Activated T-helper 17 cell treated with anti-CD3 and anti-CD28 coated beads, Interleukin-2, amount 50 U/mL, for 72 hours (primary cell): ENCODE measurements at places on chromosomes 4 and X. TPM values are rescaled to one million over a fixed set of nuclear protein-coding genes. Genes with fewer than 3 reads are reported as not detected.

The PRDM5 gene
- 0.52 TPM for total RNA-seq

The GASK1B gene
- not detected for total RNA-seq

The ACTRT1 gene
- not detected for total RNA-seq

The KIF4A gene
- total RNA-seq: 25.4 TPM

The TAPT1 gene
- total RNA-seq: 27.4 TPM

The CNGA2 gene
- not detected for total RNA-seq

The ANKRD50 gene
- total RNA-seq: 0.80 TPM

The TTC29 gene
- total RNA-seq: not detected

The SLC30A9 gene
- 45.7 TPM for total RNA-seq

The SMIM43 gene
- not detected for total RNA-seq
